ENCODE measurements at places on chromosomes 12 and 14. TPM values are rescaled to one million over a fixed set of nuclear protein-coding genes. Genes with fewer than 3 reads are reported as not detected.

The GPR84 gene
- total RNA-seq: not detected

The POTEM gene
- not detected for total RNA-seq

The FOXN4 gene
- total RNA-seq: not detected

The DAO gene
- total RNA-seq: not detected

The PTMS gene
- 29.5 TPM for total RNA-seq

The AKAP3 gene
- total RNA-seq: 1.5 TPM

The RTL1 gene
- not detected for total RNA-seq

The DIO2 gene
- 3.3 TPM for total RNA-seq

The TAS2R46 gene
- 2.0 TPM for total RNA-seq

The KCNJ8 gene
- 7.4 TPM for total RNA-seq

The TOMM20L gene
- not detected for total RNA-seq

The CAPS2 gene
- 9.2 TPM for total RNA-seq

The KRT3 gene
- total RNA-seq: not detected

The TMEM117 gene
- 6.2 TPM for total RNA-seq

The RNASE3 gene
- not detected for total RNA-seq

The FBXO34 gene
- total RNA-seq: 23.4 TPM

The ZDHHC22 gene
- total RNA-seq: not detected

DNA sequence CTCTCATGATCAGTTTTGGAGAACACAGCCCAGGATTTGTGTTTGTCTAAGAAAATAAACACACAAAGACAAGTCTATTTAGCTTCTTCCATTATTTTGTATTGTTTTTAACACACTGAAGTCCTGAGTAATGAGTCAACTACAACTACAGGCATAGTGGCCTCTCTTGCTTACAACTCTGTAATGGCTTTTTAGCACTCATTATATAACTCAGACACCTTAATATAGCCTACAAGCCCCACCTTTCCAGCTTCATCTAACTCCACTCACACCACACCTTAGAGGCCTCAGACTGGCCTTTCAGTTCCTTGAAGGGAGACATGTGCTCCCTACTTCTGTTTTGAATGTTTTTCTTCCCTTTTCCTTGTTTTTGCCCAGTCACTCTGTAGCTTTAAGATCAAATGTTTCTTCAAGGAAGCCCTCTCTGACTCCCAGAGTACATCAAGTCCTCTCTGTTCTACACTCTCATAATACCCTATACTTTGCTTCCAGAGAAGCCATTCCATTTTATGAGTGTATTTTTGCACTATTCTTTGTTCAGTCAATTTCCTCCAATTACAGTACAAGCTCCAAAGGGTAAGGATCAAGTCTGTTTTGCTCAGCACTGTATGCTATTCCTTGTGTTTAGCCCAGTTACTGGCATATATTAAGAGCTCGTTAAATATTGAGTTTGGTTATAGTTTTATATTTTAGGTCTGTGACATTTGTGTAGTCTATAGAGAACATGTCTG is 233.6 kb upstream of the ARHGAP5 start:
- DNase-seq: peak; percentile 24

DNA sequence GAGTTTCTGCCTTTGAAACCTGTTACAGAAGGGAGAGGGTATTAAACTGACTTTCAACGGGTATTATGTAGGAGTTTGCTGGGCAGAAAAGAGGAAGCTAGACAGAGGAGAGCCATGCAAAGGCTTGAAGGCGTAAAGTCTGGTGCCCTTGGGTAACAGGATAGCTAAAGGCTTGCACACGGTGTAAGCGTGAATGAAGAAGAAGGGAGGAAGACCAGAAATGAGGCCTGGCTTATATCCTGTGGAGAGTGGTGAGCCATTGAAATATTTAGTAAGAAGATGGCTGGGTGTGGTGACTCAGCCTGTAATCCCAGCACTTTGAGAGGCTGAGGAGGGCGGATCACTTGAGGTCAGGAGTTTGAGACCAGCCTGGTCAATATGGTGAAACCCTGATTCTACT is 22.6 kb downstream of the SUDS3 start:
- no peak for DNase-seq

DNA sequence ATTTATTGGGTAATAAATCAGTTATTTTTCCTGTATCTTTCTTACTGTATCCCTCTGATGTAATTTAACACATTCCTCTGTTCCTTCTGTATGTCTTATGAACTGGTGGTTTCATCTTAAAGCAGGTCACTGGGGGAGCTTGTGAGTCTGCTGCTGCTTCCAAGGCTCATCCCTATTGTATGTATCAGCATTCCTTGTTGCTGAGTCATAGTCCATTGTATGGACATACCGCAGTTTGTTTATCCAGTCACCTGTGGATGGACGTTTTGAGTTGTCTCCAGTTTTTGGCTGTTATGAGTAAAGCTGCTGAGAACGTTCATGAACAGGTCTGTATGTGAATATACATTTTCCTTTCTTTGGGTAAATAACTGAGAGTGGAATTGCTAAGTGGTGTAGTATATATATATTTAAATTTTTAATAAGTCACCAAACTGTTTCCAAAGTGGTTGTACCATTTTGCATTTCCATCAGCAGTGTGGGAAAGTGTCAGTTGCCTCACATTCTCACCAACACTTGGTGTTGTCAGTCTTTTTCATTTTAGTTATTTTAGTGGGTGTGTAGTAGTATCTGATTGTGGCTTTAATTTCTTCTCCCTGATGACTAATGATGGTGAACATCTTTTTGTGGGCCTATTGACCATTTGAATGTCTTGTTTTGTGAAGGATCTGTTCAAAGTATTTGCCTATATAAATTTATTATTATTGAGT is 82.7 kb downstream of the BEGAIN start:
- DNase-seq: peak; percentile 48

- DNase-seq: no peak
These were observed 21.0 kb downstream of the RTN1 start for GRCh38 chr14:59849411-59850130.

DNA sequence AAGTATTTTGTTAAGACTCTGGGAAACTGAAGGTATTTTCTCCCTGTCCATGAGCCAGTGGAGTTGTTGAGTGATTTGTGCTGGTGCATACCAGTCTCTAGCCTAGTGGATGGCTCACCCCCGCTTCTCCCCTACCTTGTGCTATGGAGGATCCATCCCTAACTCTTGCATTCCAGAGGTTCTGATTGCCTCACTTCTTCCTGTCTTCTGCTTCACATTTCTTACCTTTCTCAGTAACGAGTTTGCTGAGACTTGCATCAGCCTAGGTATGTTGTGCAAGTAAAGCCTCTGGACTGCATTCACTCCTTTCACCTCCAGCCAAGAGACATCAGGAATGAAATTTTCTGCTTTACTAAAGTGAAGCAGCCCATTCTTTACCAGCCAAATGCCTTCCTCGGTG is 391.6 kb downstream of the ZFP36L1 start:
- no peak for DNase-seq

- DNase-seq: no peak
These were observed 11.4 kb downstream of the CABP1 start for GRCh38 chr12:120651821-120652220.

DNA sequence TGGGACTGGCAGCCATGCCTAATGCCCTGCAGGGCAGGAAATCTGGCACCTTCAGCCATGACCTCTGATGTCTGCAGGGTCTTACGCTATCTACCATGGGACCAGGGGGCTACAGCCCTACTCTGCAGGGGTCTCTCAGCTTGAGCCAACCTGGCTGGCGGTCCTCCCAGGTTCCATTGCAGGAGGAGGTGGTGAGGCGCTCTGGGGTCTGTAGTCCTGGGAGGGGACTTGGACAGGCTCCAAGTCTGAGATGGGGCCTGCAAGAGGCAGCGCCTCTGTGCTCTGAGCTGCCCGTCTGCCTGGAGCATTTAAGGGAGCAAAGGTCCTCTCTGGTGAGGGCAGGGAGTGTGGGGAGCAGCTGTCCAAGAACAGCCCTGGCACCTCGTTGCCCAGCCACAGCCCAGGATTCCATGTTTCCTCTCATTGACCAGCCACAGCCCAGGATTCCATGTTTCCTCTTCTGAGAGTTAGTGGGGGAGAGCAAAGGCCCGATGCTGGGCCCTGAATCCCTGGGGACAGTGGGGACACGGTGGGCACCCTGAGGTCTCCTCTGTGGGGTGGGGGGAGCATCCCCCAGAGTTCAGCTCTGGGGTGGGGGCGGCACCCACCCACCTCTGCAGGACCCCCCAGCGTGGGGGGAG is 655 bp downstream of the PLD4 start:
- no peak for DNase-seq

DNA sequence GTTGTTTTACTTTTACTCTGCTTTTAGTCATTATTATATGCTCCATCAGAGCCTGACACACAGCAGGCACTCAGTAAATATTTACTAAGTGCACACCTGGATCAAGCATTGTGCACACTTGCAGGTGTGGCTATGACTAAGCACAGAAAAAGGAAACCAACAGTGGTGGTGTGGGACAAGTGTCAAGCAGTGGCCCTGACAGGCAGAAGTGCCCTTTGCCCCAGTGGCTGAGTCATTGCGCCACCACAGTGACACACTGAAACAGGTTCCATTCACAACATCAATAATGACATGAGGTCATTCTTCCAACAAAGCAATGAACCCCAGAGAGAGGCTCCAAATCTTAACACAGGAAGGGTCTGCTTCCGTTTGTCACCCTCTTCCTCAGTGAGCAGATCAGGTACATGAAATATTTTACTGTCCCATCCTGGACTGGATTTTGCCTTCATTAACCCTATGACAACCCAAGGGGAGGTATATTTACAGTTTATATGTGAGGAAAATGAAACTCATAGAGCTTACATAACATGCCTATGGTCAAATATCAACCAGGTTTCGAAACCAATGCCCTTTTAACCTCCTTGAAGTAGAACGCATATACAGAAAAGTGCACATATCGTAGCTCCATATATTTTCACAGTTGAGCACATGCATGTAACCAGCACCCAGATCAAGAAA is 82.6 kb upstream of the GTF2A1 start:
- no peak for DNase-seq

DNA sequence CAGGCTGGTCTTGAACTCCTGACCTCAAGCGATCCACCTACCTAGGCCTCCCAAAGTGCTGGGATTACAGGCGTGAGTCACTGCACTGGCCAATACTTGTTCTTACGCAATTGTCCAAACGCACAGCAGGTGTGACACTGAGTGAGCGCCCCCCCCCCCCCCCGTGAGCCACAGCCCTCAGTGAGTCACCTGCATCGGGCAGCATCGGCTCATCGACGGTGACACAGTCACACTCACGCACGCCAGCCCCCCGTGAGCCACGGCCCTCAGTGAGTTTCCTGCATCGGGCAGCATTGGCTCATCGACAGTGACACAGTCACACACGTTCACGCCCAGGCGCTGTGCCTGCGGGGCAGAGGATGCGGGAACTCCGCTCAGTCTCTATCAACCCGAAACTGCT is 42.5 kb downstream of the GALNT9 start:
- DNase-seq: peak; percentile 13

DNA sequence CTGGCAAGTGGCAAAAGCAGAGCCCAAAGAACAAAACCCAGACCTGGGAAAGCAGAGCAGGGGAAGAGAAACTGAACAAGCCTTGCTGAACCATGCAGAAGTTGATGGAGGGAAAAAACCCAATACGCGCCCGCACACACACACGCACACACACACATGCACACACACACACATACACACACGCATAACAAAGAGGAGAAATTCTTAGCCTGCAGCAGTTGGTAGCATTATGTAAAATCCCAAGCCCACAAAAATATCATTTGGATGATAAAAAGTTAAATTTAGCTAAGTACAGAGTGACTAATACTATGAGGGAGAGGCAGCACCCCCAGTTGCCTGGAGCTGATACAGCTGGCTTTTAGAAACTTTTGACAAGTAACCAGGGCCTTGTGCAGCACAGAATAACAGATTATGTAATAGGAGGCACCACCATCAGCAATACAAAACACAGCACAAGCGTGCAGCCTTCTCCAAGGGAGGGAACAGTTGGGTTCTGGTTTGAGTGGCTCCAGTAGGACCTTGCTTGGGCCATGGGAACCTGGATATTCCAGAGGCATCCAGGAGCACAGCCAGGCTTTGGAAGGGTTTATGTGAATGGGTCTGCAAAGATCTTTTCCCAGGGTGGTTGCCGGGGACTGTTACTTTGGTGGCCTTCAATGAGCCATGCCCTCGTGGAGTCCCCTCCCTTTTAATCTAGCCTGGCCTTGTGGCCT is 35.3 kb downstream of the PITPNM2 start:
- peak; percentile 97 for DNase-seq

- DNase-seq: no peak
These were observed 30.6 kb upstream of the LMO3 start for GRCh38 chr12:16636435-16637055.

GRCh38 chr14:72573725-72574417 is 320.0 kb downstream of the DPF3 start:
- no peak for DNase-seq

DNA sequence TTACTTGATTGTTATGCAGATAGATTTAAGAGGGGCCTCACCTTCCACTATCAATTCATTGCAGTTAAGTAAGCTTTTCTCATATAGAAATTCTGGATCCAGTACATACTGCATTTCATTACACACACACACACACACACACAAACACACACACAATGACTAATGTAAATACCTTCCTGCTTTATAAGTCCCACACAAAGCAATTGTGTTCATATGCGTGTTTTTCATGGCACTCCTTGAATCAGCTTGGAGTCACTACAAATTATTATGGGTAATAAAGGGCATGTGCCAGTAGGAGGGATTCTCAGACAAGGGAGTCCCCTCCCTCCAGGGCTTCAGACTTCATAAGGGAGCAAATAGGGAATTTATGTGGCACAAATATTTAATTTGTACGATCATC is 4.5 kb downstream of the MIPOL1 start:
- peak; percentile 45 for DNase-seq

- DNase-seq: no peak
These were observed 5.5 kb upstream of the C12orf43 start for GRCh38 chr12:121021754-121022153.

- no peak for DNase-seq
These were observed 968.6 kb downstream of the DIO2 start for GRCh38 chr14:79242666-79243065.

DNA sequence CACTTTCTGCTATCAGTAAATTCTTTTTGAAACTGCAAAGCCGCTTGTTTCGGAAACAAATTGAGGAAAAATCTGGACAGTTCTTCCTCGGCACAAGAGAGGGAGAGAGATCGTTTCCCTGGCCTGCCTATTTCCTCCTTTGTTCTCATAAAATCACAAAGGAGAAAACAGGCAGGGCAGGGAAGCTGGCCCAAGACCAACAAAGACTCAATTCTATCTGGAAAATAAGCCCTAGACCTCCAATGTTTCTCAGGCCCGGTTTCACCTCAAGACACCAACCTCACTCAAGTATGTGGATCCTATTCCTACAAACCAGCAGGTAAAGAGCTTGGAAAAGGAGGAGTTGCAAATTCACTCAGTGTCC is 19.5 kb downstream of the DICER1 start:
- no peak for DNase-seq

GRCh38 chr12:2858334-2858733 is 1.5 kb upstream of the TEX52 start:
- no peak for DNase-seq

GRCh38 chr14:23727566-23728335 is 91.6 kb downstream of the DHRS2 start:
- peak; percentile 18 for DNase-seq

DNA sequence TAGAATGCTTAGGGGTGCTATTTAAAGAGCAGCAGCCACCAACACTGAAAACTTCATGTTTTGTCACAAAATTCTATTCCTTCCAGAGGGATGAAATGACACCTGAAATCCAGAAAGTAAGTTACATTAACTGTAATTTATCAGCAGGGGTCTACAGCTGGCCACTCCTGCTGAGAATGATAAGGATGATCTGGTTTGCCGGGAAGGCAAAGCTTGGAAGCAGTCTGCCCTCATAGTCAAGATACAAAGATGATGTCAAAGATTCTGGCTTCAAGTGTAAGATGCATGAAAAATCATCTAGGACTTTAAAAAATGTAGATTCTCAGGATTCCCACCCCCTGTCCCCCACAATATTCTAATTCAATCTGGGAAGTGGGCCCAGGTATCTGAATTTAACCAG is 58.4 kb downstream of the DCAF5 start:
- no peak for DNase-seq

GRCh38 chr14:69673578-69674305 is 62.3 kb downstream of the SUSD6 start:
- DNase-seq: no peak
